ENCODE measurements at places on chromosomes 3 and 15.

- no peak for DNase-seq
Observed at GRCh38 chr15:42138968-42139386, 17.5 kb downstream of the PLA2G4F start.

- no peak for DNase-seq
Observed at GRCh38 chr3:133943639-133944141, 48.0 kb upstream of the RAB6B start.

DNA sequence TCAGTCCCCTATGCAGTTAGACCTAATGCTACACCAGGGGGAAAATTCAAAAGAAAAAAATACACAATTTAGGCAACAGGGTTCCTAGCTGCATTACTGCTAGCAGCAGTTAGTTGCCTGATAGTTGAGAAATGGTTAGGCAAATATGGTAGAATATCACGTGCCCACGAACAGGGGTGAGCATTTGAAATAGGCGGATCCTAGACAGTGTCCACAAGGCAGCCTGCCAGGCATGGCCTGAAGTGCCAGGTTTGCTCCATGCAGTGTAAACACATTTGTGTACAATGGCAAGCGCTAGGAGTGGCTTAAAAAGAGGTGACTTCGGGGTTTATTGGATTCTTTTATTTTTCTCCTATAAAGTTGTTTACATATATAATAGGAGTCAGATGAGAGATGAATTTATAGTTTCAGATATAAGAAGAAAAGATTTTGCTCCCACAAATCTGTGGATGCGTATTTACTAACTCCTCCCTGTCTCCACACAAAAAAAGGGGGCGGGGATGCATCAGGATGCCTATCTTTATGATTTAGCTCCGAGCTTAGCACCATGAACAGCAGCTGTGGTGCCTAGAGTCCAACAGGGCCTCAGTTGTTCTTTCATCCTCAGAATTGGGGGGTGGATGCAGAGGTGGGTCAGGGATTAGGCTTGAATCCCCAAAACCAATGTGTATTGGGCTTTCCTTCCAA is 3.9 kb upstream of the TGM4 start:
- DNase-seq, result no peak

DNA sequence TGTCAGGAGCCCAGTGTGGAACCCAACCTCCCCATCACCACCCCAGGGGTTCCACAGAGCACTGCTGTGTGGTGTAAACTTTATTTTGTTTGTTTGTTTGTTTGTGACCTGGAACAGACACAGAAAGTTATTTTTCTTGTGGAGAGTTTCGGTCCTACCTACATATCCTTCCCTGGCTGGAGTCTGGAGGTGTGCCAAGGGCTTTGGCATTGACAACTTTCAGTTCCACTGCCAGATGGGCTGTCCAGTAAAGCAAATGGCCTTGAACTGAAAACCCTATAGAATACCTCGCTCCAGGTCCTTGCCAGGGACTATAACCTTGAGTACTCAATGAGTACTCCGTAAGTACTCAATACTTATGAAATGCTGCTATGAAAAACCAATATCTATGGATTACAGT is 103.5 kb downstream of the MITF start:
- no peak for DNase-seq

DNA sequence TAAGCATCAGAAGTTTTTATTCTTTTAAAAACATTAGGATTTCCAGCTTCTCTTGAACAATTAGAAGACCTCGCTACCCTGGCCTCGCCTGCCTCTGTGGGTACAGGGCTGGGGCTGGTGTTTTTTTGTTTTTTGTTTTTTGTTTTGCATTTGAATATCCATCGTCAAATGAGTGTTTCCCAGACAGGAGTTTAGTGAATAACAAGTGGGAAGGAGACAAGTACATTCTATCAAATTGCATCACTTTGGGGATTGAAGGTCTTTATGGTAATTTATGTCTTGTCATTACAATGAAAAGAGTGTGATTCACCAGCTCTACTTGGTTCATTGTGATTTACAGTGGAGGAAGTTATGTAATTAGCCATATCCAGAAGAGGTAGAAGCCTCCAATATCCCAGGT is 161.1 kb upstream of the UBE2E1 start:
- no peak for DNase-seq

DNA sequence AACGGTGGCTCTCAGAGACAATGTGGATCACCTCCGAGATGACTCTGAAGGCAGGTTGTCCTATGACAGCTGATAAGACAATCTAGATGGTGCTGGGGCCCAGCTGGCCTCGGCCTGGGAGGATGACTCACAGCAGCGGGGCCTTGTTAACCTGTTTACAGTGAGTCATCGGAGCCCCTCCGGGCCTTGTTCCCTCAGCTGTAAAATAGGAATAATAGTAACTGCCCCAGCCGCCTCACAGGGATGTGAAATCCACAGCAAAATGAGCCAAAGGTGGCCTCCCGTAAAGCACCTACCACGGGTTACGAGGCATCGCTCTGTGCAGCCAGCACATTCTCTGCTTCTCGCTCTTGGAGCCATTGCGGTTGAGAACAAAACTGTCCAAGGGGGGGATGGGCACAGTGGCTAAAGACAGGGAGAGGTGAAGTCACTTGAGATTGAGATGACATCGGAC is 88.6 kb upstream of the RASGRF1 start:
- DNase-seq, result no peak

Data from GM18507 (cell line).